Hypothalamus (tissue), 51 donors: ENCODE measurements at places on chromosomes 1 and 21.

- no peak for DNase-seq
Observed at GRCh38 chr1:6554907-6555778, at the start of gene TAS1R1. Gene TAS1R1 (plus strand): TSS chr1:6555307. CDS start chr1:6555374, 67 bp downstream.

GRCh38 chr1:59947047-59947938 is 20.7 kb upstream of the CYP2J2 start:
- peak; percentile 11 for DNase-seq

DNA sequence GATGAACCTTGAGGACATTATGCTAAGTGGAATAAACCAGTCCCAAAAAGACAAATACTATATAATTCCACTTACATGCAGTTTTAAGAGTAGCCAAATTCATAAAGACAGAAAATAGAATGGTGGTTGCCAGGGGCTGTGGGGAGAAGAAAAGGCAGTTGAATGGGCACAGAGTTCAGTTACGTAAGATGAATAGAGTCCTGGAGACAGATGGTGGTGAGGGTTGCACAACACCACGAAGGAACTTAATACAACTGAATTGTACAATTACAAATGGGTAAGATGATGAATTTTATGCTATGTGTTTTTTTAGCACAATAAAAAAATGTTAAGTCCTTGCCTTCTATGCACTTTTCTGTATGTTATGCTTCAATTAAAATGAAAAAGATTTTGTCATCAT is 66.6 kb downstream of the CD34 start:
- DNase-seq = no peak

- peak; percentile 49 for DNase-seq
Observed at GRCh38 chr1:226626577-226626956, 78.0 kb downstream of the STUM start.

GRCh38 chr1:161226320-161226711 is 456 bp downstream of the TOMM40L start:
- no peak for DNase-seq

GRCh38 chr1:207309745-207310273 is 11.7 kb upstream of the CD55 start:
- DNase-seq = no peak

GRCh38 chr1:178772952-178773351 is 47.9 kb downstream of the RALGPS2 start:
- DNase-seq = no peak

- no peak for DNase-seq
Observed at GRCh38 chr1:227790868-227791267, 24.6 kb upstream of the PRSS38 start.

GRCh38 chr21:14088391-14088790 is 122.4 kb downstream of the LIPI start:
- no peak for DNase-seq

GRCh38 chr1:154808261-154808908 is 61.7 kb downstream of the KCNN3 start:
- no peak for DNase-seq

- no peak for DNase-seq
Observed at GRCh38 chr1:30378991-30379581, 344.3 kb downstream of the MATN1 start.

- no peak for DNase-seq
Observed at GRCh38 chr1:217867446-217867995, 236.4 kb downstream of the SPATA17 start.

DNA sequence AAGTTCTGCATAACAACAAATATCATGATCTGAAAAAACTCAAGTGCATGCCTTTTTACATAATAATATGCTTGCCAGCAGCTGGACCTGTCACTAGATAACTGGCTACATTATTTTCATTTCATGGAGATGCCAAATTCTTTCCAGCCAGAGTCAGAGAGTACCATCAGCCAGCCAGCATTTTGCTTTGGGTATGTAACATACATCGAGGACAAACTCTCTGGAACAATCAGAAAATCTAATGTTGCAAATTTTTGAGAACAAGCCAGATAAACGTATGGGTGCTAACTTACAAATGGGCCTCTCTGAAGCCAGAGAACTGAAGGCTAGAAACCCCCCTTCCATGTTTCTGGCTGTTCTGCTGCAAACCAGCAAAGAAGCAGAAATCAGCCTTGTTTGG is 76.3 kb upstream of the BACE2 start:
- DNase-seq = no peak

DNA sequence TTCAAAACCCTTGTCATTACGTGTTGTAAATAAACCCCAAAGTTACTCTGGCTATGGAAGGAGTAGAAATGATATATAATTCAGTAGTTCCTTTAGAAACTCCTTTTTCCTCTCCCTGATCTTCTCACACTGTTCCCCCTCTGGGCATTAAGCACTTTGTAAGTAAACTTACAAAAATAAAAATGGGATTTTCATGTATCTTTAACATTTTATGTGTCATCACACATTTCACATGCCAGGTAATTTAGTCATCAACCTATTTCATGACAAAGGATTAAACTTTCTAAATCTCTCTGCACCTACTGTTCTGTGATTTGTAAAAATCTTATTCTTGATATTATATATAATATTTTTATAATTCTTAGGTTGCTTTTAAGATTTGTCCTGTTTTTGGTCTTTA is 176.9 kb downstream of the NEK7 start:
- DNase-seq = no peak

GRCh38 chr1:115242543-115242942 is 95.5 kb downstream of the NGF start:
- DNase-seq = no peak

GRCh38 chr21:30116479-30116878 is 50.1 kb downstream of the CLDN17 start:
- no peak for DNase-seq

DNA sequence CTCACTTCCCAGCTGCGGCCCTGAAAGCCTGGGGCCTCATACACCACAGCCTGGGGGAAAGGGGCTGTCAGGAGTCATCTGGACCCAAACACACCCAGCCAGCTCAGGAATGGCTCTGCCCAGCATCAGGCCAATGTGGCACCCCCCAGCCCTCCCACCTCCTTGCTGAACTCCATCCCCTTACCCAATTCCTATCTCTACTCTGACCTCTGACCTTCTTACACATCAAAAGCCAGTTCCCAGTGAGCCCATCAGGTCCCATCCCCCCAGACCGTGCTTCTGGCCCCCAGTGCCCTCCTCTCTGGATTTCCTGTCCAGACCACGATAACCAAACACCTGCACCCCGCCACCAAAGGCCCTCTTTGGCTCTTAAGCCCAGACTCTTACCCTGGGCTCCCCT is 16.3 kb downstream of the CRYBG2 start:
- no peak for DNase-seq

GRCh38 chr1:19287436-19288185 is 959 bp downstream of the AKR7A3 start:
- DNase-seq = no peak

DNA sequence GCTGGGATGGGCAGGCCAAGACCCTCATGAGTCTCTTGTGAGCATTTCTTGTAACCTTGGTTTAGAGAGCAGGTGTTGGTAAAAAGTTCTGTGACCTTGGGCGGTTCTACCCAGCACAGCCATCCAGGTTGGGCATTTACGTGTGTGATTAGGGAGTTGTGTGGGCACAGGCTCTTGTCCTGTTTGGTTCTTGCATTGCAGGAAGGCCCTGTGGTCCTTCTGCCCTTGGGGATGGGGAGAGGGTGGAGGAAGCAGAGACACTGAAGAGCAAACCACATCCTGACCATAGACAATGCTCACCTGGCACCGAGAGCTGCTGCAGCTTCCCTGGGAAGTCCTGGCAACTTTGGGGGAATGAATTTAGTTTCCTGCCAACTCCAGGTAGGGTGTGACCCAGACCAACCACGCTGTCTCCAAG is 25.6 kb downstream of the RNF187 start:
- DNase-seq = no peak

DNA sequence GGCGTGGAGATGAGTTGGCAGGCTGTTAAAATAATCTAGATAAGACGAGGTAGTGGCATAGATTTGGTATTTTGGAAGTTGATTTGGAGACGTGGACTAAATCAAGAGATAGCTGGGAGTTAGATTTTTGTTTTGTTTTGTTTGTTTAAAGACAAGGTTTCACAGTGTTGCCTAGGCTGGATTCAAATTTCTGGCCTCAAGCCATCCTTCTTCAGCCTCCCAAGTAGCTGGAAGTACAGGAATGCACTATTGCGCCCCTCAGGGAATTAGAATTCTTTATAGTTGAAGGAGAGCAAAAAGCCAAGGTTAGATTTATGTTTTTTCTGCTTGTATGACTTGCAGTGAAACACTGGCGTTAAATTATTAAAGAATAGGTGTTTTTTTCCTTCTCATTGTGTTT is 22.3 kb upstream of the SNRPE start:
- DNase-seq = no peak

DNA sequence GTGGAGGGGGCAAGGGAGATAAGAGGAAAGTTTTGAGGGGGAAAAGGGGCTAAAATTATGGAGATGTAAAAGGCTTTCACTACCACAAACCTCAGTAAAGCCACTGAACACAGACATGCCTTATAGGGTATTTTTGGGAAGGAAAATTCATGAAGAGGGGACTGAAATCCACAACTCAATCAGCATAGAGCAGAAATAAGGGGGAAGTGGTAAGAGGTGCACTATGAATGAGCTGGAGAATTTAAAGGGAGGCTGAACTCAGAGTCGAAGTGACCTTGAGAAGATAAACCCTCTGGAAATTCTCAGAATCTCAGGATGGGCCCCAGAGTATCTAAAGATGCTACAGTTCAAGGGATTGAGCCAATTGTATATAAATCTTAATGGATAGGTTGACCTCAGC is 15.3 kb downstream of the RHEX start:
- DNase-seq = no peak

- DNase-seq = no peak
Observed at GRCh38 chr1:178418284-178418955, 78.3 kb downstream of the CLEC20A start.

DNA sequence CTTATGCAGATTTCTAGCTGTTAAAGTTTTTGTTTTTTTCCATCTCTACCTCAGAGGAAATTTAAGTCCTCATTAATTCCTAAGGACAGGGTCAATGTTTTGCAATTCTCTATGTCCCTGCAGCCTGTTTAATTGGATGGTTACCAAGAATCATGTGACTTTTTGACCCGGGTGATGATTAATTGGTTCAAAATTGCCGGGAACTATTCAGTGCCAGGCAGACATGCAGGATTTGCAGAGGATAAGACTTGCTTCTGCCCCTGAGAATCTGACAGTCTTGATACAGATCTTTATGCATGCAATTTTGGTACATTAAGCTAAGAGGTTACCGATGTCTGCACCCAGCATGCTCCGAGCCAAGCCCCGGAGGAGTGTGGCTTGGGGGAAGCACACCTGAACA is 87.9 kb downstream of the PLPP3 start:
- DNase-seq = no peak

DNA sequence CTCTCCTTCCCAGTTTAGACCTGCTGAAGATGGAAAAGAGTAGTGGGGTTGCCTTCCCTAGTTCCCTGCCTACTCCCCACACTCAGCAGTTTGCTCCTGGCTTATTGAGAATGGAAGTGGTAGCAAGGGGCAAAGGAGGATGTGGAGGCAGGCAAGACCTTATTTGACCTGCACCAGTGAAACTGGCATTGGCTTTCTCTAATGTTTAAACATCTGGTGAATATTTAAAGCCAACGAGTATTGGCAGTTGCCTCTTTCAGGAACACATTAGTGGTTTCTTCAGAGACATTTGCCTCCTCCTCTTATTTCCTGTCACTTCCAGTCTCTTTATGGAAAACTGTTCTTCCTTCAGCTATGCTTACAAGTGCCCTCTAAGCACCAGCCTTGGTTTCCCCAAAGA is 62.4 kb upstream of the VAV3 start:
- DNase-seq = no peak

DNA sequence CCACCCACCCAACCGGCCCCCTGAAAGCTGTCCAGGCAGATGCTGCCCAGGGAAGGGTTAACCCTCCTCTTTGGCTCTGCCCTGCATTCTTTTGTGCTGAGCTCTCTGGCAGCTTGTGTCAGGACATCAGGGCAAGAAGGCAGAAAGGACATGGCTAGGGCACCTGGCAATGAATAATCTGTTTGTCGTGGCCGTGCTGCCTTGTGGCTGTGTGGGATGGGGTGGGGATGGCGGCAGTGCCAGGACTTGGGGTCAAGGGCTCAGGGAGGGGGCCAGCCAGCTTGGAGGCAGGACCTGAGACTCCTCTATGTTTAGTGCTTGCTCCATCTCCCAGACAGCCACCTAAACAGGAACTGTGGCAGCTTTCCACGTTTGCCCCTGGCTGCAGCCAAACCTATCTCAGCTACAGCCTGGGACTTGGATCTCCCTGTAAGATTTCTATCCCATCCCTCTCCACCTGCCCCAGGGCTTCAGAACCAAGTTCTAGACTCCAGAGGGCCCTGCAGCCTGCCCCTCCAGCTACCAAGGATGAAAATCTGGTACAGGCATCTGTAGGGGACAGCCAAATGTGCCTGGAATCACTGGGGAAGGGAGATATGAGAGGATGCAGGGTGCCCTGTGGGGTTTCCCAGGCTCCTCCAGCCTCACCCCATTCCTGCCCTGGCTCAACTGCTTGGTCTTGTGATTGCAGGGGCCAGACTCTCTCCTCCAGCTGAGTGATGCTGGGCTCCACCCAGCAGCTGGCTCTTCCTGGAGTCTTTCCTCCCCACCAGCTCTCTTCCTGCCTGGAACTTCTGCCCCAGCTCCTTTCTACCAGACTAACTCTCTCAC is 9.6 kb upstream of the GPR37L1 start:
- no peak for DNase-seq

DNA sequence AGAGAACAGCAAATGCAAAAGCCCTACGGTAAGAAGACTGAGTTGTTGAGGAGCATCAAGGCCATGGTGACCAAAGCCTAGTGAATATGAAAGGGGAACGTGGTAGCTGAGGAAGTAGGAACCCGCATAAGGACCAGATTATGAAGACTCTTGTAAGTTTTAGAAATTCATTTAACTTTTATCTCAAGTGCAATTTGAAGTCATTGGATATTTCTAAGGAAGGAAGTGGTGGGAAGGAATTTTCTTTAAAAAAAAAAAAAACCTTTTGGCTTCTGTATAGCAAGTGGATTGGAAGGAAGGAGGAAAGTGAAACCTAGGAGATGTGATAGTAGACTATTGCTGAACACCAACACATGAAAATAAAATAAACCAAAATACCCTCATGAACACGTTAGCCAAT is 119.0 kb downstream of the TNFSF18 start:
- DNase-seq = no peak

- no peak for DNase-seq
Observed at GRCh38 chr1:117512728-117513321, 93.0 kb upstream of the TENT5C start.
